ENCODE measurements at places on chromosomes 3 and 15. TPM values are rescaled to one million over a fixed set of nuclear protein-coding genes. Genes with fewer than 3 reads are reported as not detected.

The AADACL2 gene
- not detected for total RNA-seq

- no peaks in the 10 kb centered on the region for H3K4me1 ChIP-seq
- no peak overlapping the region for H3K4me3 ChIP-seq
These were observed 300.5 kb upstream of the MME start for GRCh38 chr3:154779571-154779970.

The PIGX gene
- total RNA-seq: 42.2 TPM

DNA sequence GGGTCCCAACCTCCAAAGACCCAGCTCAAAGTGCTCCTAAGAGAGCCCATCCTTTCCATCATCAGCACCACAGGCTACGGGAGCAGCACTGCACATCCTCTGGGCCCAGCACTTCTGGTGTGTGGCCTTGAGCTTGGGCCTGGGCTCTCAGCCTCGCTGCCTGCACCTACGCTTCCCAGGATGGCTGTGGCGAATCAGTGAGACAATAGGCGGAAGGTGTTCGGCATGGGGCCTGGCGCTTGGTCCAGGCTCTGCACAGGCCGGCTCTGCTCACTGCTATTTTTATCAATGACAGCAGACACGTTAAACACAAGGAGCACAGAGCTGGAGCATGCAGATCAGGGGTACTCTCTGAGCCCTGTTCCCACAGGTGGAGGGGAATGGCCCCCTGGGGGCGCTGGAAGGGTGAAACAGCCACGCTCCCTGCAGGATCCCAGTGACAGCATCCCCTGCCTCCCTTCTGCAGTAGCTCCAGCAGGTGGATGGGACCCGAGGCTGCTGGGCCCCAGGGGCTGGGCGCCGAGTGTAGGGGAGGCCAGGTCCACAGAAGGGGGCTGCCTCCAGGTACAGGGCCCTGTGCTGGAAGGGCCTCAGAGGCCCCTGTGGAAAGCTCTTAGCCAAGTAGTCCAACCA is 90.0 kb upstream of the RPL32 start:
- H3K27ac ChIP-seq: no peak overlapping the region
- peaks cover 5% of the 10 kb centered on the region for H3K36me3 ChIP-seq
- no peak overlapping the region for H3K4me3 ChIP-seq
- H3K27me3 ChIP-seq: no peaks in the 10 kb centered on the region
- no peak for DNase-seq

DNA sequence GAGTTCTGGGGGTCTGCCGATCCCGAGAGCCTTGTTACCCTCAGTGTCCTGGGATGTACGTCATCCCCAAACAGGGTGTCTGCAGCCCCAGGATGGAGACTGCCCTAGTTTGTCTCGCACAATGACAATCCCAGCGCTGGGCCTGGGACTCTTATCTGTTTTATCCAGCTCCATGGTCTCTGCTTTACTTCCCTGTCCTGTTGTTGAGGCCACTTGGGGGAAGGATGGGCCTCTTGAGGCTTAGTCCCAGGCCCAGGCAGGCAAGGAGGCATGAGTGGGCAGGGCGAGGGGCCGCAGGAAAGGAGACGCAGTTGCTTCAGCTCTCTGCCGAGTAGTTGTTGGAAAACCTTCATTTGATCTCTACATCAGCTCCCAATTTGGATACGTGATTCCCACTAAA is 17.4 kb downstream of the SMAD6 start:
- no peak overlapping the region for H3K4me3 ChIP-seq
- no peak overlapping the region for H3K27ac ChIP-seq
- H3K27me3 ChIP-seq: peaks cover 4% of the 10 kb centered on the region
- no peak for DNase-seq

DNA sequence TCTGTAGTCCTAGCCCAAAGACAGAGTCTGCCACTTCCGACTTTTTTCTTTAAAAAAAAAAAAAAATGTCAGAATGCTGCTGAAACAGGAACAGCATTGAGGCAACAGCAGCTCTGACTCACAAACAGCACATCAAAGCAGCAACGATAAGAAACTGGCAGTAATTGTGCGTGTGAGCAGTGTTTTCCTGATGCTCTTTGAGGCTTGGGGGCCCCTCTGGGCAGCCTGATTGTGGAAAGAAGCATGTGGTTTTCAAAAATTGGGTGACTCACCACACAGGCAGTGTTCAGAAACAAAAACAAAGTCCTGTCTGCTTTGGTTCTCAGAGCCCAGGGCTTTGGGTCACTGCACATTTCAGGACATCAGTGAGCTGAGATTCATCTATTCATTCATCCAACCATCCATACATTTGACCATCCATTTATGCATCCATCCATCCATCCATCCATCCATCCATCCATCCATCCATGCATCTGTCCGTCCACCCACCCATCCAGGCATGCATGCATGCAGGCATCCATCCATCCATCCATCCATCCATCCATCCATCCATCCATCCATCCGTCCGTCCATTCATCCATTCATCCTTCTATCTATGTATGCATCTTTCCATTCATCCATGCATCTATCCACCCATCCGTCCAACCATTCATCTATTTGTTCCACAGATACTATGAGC is 308.4 kb downstream of the RPLP1 start:
- DNase-seq: peak; percentile 89
- H3K4me3 ChIP-seq: peak overlapping the region; percentile 25
- no peaks in the 10 kb centered on the region for H3K27me3 ChIP-seq
- peaks cover 72% of the 10 kb centered on the region for H3K4me1 ChIP-seq
- peaks cover 7% of the 10 kb centered on the region for H3K36me3 ChIP-seq
- H3K27ac ChIP-seq: peak overlapping the region; percentile 94

DNA sequence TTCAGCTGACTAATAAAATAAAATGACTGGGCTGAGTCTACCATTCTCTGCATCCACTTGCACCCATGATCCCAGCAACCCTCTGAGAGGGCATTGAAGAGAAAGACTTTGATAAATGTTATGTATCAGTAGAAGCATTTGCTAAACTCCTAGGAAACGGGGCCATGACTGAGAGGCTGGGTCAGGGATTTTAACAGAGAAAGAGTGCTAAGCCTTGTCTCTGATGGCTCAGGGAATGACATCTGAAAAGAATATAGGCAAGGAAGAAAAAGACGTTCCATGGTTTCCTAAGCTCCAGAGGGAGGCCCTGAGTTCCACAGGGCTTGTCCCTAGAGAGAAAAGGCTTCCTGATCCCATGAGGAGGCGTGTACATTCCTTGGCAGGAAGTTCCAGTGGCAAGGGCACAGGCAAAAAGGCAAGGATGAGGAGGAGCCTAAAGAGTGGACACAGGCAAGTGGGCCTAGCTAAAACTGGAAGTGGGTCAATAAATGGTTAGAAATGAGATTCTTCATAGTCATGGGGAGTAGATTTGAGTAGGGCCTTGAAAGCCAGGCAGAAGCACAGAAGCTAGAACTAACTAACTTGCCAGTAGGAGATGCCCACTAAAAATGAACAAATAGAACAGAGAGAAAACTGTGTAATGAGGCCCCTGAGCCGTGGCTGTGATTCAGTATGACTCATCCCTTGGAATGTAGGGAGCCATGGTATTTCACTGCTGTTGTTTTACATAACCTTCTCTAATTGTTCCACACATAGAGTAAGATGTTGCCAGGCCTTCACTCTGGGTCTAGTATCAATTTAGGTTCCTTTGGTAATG is 44.9 kb upstream of the MANF start:
- H3K27ac ChIP-seq: no peak overlapping the region
- H3K36me3 ChIP-seq: peaks cover 2% of the 10 kb centered on the region
- H3K27me3 ChIP-seq: no peaks in the 10 kb centered on the region
- H3K4me1 ChIP-seq: no peaks in the 10 kb centered on the region
- H3K4me3 ChIP-seq: no peak overlapping the region

DNA sequence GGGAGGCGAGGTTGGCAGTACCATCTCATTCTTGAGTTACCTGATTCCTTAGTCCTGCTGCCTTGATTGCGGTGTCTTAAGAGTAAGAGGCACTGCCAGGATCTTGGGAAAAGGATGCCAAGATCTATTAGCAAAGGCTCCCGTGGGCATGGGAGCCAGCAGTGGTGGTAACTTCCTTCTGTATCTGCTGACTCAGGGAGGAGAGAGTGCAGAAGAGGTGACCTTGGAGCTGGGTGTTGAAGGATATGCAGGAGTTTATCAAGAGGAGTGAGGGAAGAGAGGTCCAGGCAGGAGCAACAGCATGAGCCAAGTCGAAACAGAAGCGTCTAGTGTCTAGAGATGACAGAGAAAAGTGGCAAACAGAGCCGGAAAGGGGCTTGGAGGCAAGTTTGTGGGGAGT is 4.5 kb downstream of the MESP2 start:
- peaks cover 11% of the 10 kb centered on the region for H3K27me3 ChIP-seq
- H3K4me1 ChIP-seq: peaks cover 15% of the 10 kb centered on the region
- peak overlapping the region; percentile 5 for H3K27ac ChIP-seq
- H3K4me3 ChIP-seq: no peak overlapping the region
- no peak for DNase-seq

The RYR3 gene
- total RNA-seq: not detected

GRCh38 chr3:23052620-23053019 is 150.5 kb upstream of the UBE2E2 start:
- DNase-seq: no peak
- H3K36me3 ChIP-seq: no peaks in the 10 kb centered on the region
- H3K4me1 ChIP-seq: peaks cover 13% of the 10 kb centered on the region
- H3K27me3 ChIP-seq: no peaks in the 10 kb centered on the region

The FBXW12 gene
- 0.16 TPM for total RNA-seq

GRCh38 chr3:187434524-187434923 is 66.3 kb downstream of the RTP4 start:
- DNase-seq: no peak
- H3K27ac ChIP-seq: no peak overlapping the region
- no peaks in the 10 kb centered on the region for H3K36me3 ChIP-seq
- H3K4me1 ChIP-seq: no peaks in the 10 kb centered on the region
- H3K27me3 ChIP-seq: peaks cover 13% of the 10 kb centered on the region

The TIMP4 gene
- total RNA-seq: 0.34 TPM

GRCh38 chr15:61654918-61655317 is 405.3 kb downstream of the VPS13C start:
- no peak for DNase-seq
- no peak overlapping the region for H3K4me3 ChIP-seq
- H3K27me3 ChIP-seq: peaks cover 14% of the 10 kb centered on the region
- no peak overlapping the region for H3K27ac ChIP-seq

The EBLN2 gene
- total RNA-seq: 4.7 TPM

GRCh38 chr3:197491923-197492664 is 63.7 kb downstream of the BDH1 start:
- H3K4me1 ChIP-seq: no peaks in the 10 kb centered on the region
- H3K27ac ChIP-seq: no peak overlapping the region
- DNase-seq: no peak
- H3K36me3 ChIP-seq: no peaks in the 10 kb centered on the region

The ZNF774 gene
- 1.5 TPM for total RNA-seq

Data from activated CD4-positive, alpha-beta T cell treated with anti-CD3 and anti-CD28 coated beads for 36 hours (primary cell).